Karpas-422 (cell line): ENCODE measurements at places on chromosomes 7 and 10. TPM values are rescaled to one million over a fixed set of nuclear protein-coding genes. Genes with fewer than 3 reads are reported as not detected.

- no peak overlapping the region for H3K27ac ChIP-seq
- no peaks in the 10 kb centered on the region for H3K36me3 ChIP-seq
- no peaks in the 10 kb centered on the region for H3K4me1 ChIP-seq
- no peaks in the 10 kb centered on the region for H3K27me3 ChIP-seq
- DNase-seq = no peak
Observed at GRCh38 chr10:129934196-129934925, 29.7 kb downstream of the EBF3 start.

DNA sequence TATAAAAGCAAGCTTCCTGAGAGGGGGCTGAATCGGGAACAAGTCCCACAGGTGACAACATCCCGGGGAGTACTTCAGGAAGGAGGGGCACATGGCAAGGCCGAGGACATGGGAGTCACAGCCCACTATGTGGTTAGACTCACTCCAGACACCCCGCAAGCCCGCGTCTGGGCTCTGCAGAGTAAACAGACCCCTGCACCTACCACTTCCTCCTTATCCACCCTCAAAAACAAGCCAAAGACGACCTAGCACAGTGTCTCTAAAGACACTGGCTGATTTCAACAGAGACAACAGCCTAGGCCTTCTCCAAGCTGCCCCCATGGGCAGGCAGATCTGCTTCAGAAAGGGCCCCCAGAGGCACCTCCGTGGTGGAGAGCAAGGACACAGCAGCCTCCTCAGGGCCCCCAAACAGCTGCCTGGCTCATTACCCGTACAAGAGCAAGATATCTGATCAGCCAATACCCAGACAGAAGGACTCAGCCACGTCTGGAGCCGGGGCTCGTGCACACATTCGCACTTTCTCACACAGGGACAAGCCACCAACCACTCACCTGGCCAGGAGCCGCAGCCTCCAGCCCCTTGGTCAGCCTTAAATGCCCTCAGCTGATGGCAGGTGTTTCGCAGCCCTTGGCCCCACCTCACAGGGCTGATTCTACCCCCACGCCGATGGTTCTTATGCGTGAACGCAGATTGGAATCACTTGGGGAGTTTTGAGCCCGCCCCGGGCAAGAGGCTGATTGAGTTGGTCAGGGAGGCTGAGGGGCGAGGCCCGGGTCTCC, 10.7 kb upstream of the KPNA7 start:
- H3K4me1 ChIP-seq = no peaks in the 10 kb centered on the region
- H3K27me3 ChIP-seq = no peaks in the 10 kb centered on the region
- DNase-seq = peak; percentile 45

KLF14 gene
- not detected in 2 replicates for total RNA-seq

PAPOLB gene
- total RNA-seq = not detected in 2 replicates

SEMA3D gene
- not detected in 2 replicates for total RNA-seq
